Naive B cell (primary cell): ENCODE measurements at places on chromosomes 3 and 15.

- DNase-seq = no peak
These were observed 21.4 kb downstream of the ACKR2 start for GRCh38 chr3:42830437-42831320.

GRCh38 chr3:108951820-108952501 is 1.7 kb downstream of the GUCA1C start:
- DNase-seq = no peak

DNA sequence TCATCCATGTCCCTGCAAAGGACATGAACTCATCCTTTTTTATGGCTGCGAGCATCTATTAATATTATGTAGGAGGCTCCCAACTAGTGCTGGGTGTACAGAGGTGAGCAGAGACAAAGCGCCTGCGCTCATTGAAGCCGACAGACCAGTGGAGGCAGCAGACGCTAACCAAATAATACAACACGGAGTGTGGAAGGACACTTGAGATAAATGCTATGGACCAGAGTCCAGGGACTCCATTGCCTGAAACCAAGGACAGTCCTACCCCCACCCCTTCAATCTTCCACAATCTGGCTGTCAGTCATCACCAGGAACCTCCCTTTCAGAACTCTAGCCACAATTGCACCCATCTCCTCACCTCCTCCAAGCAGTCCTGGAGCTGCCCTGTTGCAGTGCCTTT is 41.5 kb downstream of the KLHL6 start:
- DNase-seq = no peak

GRCh38 chr3:183275418-183275817 is 22.4 kb downstream of the B3GNT5 start:
- DNase-seq = no peak

DNA sequence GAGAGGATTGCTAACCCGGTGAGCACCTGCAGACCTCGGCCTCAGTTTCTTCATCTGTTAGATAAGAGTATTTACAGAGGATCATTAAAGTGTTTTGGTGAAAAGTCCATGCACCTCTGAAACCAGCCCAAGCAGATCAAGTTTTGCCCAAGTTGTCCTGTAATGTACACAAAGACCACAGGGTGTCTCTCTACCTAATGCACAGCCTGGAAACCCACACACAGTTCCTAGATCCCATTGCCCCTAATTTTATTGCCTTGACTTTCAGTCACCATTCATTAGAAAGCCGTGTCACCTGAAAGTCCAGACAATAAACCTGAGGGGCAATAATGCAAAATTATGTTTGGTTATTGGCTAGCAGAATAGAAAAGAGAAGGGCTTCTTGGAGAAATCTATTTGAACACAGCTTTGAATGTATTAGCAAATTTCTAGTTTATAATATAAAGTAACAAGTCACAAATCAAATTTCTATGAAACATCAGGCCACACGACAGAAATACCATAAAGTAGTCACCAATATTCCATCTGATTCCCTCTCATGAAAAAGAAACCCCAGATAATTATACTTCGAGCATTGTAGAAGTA is 161.3 kb upstream of the SLC2A2 start:
- DNase-seq = no peak

DNA sequence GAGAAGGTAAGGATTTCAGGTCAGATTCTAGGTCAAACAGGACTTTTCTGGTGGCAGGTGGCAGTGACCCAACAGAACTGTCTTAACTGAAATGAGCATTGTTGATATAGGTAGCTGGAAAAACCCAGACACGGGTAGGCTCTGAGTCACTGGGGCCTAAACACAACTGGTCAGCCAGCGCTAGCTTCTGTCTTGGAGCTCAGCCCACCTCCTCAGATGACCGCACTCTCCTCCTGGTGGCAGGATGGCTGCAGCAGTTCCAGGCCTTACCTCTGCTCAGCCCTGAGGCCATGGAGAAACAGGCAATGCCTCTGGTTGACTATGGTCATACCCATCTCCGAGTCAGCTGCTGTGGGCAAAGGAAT is 61.1 kb upstream of the GATA2 start:
- DNase-seq = no peak

- DNase-seq = no peak
These were observed 12.0 kb downstream of the RPL32 start for GRCh38 chr3:12829404-12829803.

- no peak for DNase-seq
These were observed 6.5 kb upstream of the VILL start for GRCh38 chr3:37984051-37984450.

DNA sequence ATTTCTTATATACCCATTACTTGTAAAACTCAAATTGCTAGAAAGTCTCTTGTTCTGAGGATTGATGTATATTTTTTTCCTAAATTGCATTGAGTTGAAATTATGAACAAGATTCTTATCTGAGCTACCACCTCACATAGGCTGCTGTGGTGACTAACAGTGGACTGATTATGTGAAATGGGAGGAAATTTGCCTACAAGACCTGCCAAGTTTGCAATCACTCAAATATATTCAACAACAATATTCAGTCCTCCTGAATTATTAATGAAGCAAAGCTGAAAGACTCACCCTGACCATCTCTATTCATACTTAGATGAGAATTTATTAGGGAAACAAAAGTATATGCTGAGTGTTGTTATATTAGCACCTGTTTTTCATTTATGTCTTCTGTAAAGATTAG is 412.6 kb upstream of the SEMA6D start:
- DNase-seq = no peak

DNA sequence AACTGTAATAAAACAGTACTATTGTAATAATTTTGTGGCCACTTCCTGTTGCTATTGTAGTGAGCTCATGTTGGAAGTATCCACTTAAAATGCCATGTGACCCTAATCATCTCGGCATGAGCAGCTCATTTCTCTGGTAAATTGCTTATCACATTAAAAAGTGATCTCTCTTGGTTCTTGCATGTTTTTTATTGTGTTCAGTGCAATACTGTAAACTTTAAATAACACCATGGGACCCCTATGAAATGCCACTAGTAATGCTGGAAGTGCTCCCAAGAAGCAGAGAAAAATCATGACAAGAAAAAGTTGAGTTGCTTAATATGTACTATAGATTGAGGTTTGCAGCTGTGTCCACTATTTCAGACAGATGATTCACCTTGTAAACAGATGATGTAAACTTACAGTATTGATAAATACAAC is 45.6 kb downstream of the NMD3 start:
- DNase-seq = no peak

DNA sequence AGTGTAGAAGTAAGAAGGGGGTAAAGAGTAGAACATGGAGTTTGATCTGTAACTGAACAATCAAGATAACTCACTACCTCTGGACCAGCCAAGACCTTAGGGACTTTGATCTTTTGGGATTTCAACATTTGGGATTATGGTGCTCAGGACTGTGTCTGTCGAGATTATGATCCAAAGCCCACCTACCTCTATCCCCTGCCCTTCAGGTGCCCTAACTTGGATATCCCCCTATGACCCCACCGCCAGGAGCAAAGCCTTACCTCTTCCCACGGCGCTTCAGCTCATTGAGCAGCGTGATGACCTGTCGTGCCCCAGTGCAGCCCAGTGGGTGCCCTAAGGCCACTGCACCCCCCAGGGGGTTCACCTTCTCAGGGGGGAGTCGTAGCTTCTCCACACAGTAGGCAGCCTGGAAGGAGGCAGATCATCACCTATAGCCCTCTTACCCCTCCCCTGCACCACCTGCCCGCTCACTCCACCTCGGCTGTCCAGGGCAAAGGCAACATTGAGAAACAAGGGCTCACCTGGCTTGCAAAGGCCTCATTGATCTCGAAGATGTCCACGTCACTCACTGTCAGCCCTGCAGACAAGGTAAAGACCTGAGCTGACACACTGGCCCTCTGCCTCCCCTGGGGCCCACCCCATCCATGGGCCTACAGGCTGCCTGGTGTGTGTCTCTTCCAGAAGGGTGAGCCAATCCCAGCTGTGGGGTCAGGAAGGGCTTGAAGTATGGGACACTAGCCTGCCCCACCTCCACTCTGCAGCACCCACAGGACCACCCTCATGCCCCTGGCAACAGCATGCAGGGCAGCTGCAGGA is 11.4 kb downstream of the ACAA1 start:
- no peak for DNase-seq

- no peak for DNase-seq
These were observed 89.1 kb downstream of the TPRG1 start for GRCh38 chr3:189260556-189261493.

- DNase-seq = no peak
These were observed 328.0 kb downstream of the ZNF621 start for GRCh38 chr3:40852712-40853111.
